H7 (cell line): ENCODE measurements at places on chromosomes 3 and 15.

DNA sequence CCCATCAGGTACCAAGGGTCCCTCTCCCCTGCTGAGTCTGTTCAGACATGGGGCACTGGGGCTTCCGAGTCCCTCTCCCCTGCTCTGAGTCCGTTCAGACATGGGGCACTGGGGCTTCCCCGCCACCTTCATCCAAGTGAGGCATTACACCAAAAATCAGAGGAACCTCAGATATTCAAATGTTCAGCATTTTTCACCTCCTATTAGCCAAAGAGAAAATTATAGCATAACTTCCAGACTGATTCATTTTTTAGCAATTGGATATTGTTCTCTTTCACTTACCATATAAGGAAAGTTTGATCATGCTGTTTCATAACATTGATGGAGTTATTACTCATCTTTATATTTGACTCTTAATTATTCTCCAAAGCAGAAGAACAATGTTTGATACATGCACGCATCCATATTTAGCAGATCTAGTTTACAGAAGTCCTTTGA, 213.9 kb downstream of the MTHFS start:
- DNase-seq, result no peak

DNA sequence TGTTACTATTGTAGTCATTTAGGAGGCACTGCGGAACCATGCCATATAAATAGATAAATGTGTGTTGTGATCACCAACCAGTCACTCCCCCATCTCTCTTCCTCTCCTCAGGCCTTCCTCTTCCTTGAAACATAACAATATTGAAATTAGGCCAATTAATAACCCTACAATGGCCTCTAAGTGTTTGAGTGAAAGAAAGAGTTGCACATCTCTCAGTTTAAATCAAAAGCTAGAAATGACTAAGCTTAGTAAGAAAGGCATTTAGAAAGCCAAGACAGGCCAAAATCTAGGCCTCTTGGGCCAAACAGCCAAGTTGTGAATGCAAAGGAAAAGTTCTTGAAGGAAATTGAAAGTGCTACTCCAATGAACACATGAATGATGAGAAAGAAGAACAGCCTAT, 8.1 kb upstream of the DNASE1L3 start:
- DNase-seq, result no peak

GRCh38 chr3:177150970-177151627, 46.2 kb downstream of the TBL1XR1 start:
- DNase-seq, result no peak

GRCh38 chr3:27632431-27633223, 89.5 kb downstream of the EOMES start:
- peak; percentile 63 for DNase-seq

GRCh38 chr15:75235051-75235673, 23.0 kb upstream of the GOLGA6C start:
- peak; percentile 36 for DNase-seq

DNA sequence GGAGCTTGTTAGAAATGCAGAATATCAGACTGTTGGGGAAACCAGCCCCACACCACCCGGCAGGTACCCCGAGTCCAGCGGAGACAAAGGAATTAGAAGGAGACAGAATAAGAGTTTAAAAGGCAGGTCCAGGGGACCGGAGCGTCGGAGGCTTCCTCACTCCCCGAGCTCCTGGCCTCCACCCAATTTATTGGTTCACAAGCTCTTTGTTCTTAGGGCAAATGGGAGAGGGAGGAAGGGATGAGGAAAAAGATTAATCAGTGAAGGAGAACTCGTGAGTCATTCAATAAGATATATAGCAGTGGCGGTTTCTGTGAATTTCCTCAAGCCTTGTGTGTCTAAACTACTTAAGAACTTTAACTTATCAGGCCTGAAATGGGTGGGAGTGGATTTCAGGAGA, 32.1 kb upstream of the WDR72 start:
- no peak for DNase-seq

- peak; percentile 96 for DNase-seq
Observed at GRCh38 chr3:195859061-195859845, 47.5 kb upstream of the MUC4 start.

DNA sequence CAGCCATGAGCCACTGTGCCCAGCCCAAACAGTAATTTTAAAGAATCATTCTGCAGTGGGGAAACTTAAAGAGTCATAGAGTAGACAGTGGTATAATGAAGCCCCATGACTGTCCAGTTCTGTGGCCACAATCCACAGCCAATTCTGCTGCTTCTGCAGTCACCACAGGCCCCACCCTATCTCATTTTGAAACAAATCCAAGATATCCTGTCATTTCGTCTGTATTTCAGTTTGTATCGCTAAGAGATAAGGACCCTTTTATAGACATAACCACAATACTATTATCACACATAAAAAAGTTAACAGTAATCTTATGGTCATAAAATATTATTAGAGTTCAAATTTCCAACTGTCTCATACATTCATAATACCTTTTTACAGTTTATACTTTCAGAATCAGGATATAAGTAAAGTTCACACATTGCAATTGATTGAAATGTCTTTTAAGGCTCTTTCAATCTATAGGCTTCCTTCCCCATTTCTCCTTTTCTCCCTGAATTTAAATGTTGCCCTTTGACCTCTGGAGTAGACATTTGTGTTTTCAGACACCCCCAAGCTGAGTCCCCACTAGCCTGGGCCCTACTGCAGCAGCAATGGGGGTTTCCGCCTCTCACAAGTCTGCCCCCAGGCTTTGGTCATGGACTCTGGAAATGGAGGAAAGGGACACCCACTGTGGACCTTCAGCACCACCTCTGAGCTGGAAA, 4.2 kb upstream of the NUP210 start:
- no peak for DNase-seq

- no peak for DNase-seq
Observed at GRCh38 chr15:59812250-59812870, 123.2 kb upstream of the BNIP2 start.

DNA sequence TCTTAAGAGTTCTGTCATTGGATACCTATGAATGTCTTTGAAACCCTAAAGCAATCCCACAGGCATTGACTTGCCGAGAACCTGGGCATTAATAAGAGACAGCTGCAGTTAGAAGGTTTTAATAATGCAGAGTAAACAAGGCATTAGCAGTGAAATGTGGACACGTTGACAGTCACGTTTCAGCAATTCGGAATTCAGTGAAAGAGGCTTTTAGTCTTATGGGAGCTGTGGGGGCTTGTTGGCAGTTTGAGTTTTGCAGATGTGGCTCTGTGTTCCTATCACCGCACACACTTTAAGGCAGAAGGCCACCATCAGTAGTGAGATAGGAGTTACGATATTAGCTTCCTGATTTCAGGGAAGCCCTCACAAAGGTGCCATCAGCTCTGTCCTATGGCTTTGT, 145.2 kb upstream of the NUDT16 start:
- DNase-seq, result no peak

DNA sequence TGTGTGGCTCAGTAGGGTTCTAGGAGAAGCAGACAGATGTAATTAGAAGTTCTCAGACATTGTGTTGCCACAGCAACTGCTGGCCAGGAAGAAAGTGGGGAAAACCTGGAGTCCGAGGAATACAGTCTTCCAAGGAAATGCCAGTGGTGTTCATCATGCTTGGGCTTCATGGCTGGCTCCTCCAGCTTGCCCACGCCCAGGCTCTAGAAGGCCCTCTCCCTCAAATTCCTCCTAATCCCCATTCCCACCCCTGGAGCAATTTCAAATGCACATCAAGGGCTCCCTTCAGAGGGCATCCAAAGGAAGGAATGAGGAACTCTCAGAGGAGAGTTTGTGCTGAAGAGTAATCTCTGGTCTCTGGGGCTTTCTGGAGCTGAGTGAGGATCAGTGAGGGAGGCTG, 21.9 kb downstream of the FSTL1 start:
- no peak for DNase-seq

DNA sequence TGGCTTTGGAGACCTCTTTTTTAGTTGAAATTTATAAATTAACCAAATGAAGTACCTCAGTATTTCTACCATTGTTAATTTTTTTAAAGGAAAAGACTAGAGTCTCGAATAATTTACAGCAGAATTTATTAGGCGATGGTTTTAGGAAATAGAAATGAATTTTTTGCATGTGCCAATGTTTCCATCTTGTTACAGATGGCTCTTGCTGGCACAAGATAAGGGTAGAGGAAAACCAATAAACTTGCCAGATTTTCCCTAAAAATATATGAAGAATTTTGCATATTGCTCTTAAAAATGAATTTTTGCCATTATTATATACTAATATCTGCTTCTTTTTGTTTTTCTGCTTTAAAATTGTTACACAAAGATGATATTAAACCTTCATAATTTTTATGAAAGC, 380.7 kb downstream of the NLGN1 start:
- no peak for DNase-seq

- DNase-seq, result no peak
Observed at GRCh38 chr3:16477521-16477920, 36.0 kb downstream of the RFTN1 start.
